ENCODE measurements at places on chromosomes 11 and 22.

- no peak for DNase-seq
Measured at GRCh38 chr11:134674974-134675373, 262.9 kb upstream of the B3GAT1 start.

DNA sequence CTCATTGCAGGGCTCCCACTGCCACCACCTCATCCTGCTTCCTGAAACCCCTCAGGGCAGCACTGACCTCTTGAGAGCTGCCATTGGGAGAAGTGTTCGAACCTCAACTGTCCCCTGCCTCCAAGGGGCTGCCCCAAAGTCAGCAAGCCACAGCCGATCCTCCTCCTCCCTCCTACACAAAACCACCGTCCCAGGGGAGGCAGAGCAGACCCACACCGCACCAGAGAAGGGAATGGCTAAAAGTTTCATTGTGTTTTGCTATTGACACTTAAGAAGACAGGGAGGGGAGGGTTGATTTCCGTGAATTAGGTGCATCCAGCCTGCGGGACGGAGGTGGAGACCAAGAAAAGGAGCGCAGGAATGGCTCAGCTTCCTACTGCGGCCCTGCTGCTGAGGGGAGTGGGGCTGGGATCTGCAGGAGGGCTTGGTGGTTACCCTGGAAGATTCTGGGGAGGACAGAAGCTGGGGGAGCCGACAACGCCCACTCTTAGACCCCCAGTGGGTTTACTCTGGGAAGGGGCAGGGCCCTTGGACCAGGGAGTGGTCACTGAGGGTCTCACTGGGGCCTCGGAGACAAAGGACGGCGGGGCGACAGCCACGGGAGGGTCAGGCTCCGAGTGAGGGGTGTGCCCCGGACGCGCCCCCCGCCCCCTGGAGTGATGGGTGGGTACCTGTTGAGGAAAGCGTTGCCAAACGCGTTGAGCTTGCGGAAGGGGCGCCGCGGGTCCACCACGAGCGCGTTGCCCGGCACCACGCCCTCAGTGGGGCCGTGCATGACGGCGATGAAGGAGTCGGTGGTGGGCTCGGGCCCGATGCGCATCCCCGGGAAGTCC lies 815 bp downstream of the EHD1 start:
- no peak for DNase-seq

DNA sequence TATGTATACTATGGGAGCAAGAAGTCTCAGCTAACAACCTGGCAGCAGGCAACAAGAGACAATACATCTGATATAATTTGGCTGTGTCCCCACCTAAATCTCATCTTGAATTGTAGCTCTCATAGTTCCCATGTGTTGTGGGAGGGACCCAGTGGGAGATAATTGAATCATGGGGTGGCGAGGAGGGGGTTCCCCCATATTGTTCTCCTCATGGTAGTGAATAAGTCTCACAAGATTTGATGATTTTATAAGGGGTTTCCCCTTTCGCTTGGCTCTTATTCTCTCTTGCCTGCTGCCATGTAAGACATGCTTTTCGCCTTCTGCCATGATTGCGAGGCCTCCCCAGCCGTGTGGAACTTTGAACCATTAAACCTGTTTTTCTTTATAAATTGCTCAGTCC lies 6.2 kb downstream of the DNAJC24 start:
- no peak for DNase-seq

DNA sequence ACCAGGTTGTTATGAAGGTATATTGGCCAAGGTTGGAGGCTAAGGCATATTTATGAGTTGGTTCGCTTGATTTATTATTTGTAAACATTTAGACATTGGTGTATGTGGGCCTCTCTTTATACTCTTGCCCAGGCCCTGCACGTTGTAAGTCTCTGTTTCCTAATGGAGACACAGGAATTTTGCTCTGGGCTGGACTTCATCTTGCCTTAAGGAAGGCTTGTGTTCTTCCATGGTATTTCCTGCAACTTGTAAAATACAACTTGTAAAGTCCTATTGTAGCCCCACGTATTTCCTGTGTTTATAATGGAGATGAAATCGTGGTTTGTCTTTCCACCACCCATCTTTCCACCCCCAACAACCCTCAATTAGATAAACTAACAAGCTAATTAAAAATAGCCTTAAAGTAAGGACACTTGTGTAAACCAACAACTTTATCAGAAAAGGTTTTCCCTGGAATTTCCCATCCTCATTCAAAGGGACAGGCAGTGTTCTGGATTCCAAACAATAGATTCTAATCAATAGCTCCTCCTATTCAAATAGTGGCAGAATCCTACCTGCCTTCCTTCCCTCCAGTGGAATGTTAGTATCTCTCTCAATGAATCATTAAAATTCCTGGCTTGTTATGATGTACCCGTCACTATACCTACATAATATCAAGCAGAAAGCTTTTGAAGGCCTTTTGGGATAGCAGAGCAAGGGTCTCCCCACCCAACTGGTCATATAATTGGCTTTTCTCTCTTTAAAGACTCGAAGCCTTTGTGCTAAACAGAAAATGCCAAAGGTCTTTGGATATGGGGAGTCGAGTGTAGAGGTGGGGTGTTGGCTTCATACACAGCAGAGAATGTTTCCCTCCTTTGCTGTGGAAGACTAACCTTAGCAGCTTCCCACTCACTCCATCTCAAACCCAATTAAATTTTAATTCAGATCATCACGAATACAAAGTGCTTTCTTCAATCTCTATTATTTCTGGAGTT lies 77.1 kb downstream of the UBASH3B start:
- DNase-seq, result no peak

GRCh38 chr11:47393163-47394049 lies 15.0 kb upstream of the SLC39A13 start:
- DNase-seq, result no peak

- no peak for DNase-seq
Measured at GRCh38 chr11:5809122-5809519, 397 bp downstream of the OR52N2 start.

DNA sequence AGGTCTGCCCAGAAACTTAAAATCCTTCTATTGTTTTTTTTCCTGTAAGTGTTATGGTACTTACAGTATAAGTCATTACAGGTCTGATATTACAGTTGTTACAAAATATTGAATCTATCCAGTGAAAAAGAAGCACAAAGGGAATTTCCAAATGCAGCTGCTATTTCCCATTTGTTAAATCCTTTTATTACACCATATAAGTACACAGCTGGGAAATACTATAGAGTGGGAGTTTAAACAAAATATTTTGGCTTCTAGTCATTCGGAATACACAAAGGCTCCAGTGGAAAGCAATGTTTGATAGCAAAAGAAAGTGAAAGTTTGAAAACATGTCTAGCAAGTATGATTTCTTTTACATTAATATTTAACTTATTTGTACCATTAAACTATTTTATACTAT lies 18.0 kb downstream of the SOX6 start:
- no peak for DNase-seq

- DNase-seq, result no peak
Measured at GRCh38 chr11:104155375-104155774, 8.6 kb downstream of the PDGFD start.
